Small intestine (tissue), 16 donors: ENCODE measurements at places on chromosomes 3 and 15. TPM values are rescaled to one million over a fixed set of nuclear protein-coding genes. Genes with fewer than 3 reads are reported as not detected.

GOLGA8J gene
- 0.27 TPM for polyA plus RNA-seq

OR5K2 gene
- polyA plus RNA-seq, result 0.10 TPM

RPSA gene
- 1,375 TPM for polyA plus RNA-seq

NR1I2 gene
- polyA plus RNA-seq, result 166 TPM

C3orf20 gene
- polyA plus RNA-seq, result not detected

PYGO1 gene
- not detected for polyA plus RNA-seq

ADAMTSL3 gene
- 1.6 TPM for polyA plus RNA-seq

STXBP5L gene
- polyA plus RNA-seq, result 0.18 TPM
